Stimulated activated CD4-positive, alpha-beta T cell treated with anti-CD3 and anti-CD28 coated beads, Interleukin-12 subunit alpha, Interleukin-12 subunit beta, amount 100 ng/mL, for 48 hours (primary cell): ENCODE measurements at places on chromosomes 12 and 14.

- no peak for DNase-seq
Measured at GRCh38 chr14:76936483-76936882, 92.0 kb downstream of the IRF2BPL start.

DNA sequence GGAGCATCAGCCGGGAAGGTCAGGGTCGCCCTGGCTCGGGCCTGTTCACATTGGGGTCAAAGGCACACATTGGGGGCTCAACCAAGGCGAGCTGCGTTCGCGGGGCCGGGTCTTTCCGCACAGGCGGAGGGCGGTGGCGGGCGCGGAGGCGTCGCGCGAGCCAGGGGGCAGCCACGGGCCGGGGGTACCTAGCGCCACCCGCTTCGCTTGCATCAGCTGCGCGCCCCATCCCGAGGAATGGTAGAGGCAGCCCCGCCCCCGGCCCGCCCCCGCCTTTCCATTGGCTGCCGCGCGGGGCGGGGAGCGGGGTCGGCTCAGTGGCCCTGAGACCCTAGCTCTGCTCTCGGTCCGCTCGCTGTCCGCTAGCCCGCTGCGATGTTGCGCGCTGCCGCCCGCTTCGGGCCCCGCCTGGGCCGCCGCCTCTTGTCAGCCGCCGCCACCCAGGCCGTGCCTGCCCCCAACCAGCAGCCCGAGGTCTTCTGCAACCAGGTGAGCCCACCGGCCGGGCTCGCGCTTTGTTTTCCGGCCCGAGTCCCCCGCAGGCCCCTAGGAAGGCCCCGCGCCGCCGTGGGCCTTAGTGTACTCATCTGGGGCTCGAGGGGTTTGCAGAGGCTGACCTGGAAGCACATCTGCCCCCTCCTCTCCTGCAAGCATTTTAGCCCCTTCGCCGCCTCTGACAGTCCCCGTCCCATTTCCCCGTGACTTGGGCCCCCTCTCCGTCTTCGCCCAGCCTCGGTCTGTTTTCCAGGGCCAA lies at the start of gene ALDH2:
ALDH2 (plus strand) TSS at position 326 of the 754 bp plus-strand sequence; CDS start at position 376, 50 bp downstream.
- peak; percentile 25 for DNase-seq

- DNase-seq = no peak
Measured at GRCh38 chr12:103858953-103859601, 18.0 kb upstream of the NT5DC3 start.

GRCh38 chr14:34920339-34920738 lies 45.2 kb upstream of the BAZ1A start:
- no peak for DNase-seq
